Motor neuron (in vitro differentiated cells): ENCODE measurements at places on chromosomes 3 and 15. TPM values are rescaled to one million over a fixed set of nuclear protein-coding genes. Genes with fewer than 3 reads are reported as not detected.

DNA sequence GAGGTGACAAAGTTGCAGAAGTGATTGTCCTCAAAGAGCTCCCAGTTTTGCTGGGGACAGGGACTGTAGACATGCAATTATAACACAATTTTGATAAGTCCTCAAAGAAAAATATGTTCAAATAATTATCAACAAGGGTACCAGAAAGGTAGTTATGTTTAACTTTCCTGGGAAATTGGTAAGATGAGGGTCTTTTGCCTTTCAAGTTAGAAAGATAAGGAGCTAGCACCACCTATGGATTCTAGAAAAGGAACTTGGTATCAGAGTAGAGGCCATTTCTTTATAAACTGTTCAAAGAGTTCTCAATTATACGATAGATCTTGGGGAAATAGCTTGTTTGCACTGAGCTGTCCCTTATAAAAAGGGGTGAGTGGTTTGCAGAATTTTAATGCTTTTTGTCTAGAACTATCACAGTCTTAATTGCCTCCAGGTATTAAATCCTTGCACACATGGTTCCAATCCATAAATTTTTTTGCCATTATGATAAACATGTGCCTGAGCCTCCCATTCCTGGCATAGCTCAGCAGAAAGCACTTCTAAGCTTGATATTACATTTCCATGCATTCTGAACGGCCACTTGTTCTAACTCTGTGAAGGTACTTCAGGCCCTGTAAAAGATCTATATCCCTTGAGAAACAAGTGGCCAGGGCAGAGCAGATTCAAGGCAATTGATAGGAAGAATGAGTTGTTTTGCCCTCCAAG is 247.5 kb upstream of the LRIG1 start:
- ATAC-seq = peak; percentile 45

GRCh38 chr15:84702961-84703482 is 12.9 kb downstream of the SEC11A start:
- no peak for ATAC-seq

DNA sequence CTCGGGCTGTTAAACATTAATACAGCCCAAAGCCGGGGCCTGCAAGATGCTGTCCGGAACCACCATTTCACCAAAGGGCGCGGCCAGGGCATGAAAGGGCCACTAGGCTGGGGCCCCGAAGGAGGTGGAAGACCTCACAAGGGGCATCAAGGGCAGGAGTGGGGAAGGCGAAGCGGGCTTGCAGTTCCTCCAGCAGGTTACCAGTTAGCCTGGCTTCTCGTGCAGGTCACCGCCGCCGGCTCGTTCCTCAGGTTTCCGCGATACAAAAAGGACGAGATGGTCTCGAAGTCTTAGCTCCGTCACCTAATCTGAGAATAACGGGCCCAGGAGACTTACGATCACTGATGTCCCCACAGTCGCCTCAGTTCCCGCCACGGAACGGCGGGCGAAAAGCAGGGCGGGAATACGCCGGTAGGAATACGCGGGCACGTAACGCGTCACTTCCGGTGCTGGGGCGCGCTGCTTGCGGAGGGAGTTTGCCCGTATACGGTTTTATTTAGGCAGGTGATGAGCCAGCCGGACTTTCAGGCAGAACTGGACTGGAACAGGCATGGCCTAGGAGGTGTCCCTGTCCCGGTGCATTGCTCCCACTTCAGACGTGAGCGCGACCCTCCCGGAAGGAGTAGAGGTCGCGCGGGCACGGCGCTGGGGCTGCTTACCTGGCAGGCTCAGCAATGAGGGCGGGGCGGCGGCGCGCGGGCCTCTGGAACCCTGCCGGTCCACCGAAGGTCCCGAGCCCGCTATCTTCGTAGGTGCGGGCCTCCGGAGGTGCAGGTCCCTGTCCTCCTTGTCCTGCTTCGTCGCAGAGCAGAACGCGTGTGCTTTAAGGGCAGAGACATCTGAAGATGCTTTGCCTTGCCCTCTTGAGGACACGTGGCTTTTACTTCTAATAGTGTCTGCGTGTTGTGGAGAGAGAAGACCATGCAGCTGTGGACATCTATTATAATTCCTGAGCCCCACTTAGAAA is at the start of gene RFC4:
Gene RFC4 (minus strand): TSS at position 394 of the 967 bp plus-strand sequence. CDS start 1,769 bp downstream, outside the sequence.
- ATAC-seq = peak; percentile 96

- ATAC-seq = no peak
Observed at GRCh38 chr3:52313188-52313773, 2.8 kb upstream of the DNAH1 start.

The GLDN gene
- 7.3 and 7.8 TPM in 2 replicates for total RNA-seq

The SLC15A2 gene
- total RNA-seq = 52.3 and 53.5 TPM in 2 replicates

The SLC51A gene
- total RNA-seq = 2.9 and 3.9 TPM in 2 replicates

The RARB gene
- 62.4 and 72.4 TPM in 2 replicates for total RNA-seq

DNA sequence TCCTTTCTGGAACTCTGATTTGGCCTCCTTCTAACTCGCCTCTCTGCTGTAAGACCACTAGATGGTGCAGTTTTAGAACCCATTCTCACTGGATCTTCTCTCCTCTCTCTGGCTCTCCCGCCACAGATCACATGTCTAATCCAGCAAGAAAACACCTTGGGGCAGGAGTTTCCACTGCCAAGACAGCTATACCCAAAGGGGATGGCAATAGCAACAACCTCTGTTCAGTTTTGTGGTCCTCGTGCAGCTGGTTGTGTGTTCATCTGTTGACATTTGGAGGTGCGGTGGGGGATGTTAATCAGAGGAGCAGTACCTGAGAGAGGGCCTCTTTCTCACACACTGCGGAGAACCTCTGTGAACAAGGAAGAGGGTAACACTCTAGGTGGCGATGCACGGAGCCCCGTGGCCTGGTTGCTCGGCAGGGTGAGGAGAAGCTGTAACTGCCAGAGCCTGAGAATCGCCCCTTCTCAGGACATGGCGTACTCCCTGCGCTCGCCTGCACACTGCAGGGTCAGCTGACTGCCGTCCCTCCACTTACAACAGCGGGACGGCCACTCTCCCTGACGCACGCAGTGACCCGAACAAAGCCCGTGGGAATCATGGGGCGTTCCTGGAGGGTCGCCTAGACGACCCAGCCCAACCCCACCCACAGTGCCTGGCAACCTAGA is at the start of gene TEX55:
Gene TEX55 (plus strand): TSS at position 666 of the 668 bp plus-strand sequence. CDS start 25 bp downstream, outside the sequence.
- ATAC-seq = peak; percentile 99

DNA sequence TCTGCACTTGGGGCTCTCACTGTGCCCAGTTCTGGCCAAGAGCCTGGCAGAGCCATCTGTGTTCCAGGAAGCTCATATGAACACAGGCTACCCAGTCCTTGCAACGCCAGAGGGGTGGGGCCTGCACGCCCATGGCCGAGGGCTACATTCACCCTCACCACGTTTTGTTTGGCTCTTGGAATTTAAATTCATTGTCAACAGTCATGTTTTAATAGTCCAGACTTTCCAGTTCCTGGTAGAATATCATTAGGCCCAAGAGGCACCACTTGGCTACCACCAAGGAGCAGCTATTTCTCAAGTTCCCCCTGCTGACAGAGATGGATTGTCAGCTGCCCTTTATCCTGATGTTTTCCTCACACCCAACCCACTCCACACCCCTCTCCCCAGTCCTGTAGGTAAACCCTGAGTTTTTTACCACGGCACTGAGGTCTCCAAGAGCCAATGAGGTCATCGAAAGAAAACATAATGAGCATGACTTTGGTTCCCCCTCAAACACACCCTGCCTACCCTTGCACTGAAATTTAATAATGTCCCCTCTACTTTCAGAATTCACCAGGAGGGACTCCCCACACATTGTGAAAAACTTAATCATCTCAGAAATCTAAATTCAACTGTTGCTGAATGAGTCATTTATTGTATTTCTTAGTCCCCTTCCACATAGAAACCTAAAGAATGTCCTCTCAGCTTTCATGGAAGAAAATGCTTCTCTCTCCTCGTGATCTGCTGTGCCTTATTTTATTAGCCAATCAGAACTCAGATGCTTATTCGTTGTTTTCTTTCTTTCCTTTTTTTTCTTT is 125.1 kb downstream of the SHQ1 start:
- peak; percentile 16 for ATAC-seq

DNA sequence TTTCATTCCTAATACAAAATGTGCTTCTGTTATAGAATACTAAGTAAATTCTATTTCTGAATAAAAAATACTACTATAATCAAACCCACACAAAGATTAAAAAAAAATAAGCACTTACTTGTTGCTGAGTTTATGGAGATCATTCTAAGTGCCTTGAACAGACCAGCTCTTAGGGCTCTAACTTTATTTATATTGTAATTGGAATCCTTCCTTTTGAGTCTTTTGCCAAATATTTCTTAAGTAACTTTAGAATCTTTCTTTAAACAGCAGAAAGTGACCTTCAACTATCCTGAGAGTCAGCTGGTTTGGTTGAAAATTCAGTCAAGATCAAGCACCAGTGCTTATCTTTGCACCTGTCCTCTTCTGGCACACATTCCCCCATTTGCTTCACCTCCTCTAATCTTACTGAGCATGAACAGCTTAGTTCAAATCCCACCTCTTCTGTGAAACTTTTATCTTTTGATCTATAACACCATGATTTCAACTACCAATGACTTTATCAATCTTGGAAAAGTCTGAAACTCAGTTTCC is 149.3 kb downstream of the VPS13C start:
- ATAC-seq = no peak

GRCh38 chr3:114872050-114872449 is 275.0 kb downstream of the ZBTB20 start:
- ATAC-seq = no peak

The POPDC2 gene
- total RNA-seq = 4.6 TPM in 2 replicates

DNA sequence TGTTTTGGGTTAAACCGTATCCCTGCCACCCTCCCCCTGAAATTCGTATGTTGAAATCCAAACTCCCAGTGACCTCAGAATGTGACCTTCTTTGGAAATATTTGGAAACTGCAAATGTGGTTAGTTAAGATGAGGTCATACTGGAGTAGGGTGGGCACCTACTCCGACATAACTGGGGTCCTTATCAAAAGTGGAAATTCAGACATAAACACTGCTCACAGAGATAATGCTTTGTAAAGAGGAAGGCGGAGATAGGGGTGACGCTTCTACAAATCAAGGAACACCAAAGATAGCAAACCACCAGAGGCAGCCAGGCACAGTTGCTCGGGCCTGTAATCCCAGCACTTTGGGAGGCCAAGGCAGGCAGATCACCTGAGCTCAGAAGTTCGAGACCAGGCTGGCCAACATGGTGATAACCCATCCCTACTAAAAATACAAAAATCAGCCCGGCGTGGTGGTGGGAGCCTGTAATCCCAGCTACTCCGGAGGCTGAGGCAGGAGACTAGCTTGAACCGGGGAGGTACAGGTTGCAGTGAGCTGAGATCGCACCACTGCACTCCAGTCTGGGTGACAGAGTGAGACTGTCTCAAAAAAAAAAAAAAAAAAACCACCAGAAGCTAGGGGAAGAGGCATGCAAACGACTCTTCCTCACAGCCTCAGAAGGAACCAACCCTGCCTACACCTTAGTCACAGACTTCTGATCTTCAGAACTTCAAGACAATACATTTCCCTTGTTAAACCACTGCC is 51.1 kb upstream of the CHD2 start:
- no peak for ATAC-seq

DNA sequence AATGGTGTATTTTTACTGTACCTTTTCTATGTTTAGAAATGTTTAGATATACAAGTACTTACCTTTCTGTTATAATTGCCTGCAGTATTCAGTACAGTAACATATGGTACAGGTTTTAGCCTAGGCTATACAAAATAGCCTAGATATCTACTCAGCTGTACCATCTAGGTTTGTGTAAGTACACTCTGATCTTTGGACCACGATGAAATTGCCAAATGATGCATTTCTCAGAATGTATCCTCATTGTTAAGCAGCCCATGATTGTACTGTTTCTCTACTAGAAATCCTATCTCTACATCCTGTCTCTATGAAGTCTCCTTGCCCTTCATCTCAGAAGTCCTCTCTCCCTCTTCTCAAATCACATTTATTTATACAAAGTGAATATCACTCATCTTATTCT is 32.8 kb upstream of the ZCWPW2 start:
- no peak for ATAC-seq

GRCh38 chr3:16520241-16520969 is 6.9 kb upstream of the RFTN1 start:
- ATAC-seq = no peak

GRCh38 chr15:35481992-35482391 is 64.0 kb downstream of the DPH6 start:
- peak; percentile 23 for ATAC-seq

- peak; percentile 20 for ATAC-seq
Observed at GRCh38 chr15:38696109-38696727, 131.6 kb upstream of the RASGRP1 start.

GRCh38 chr15:65402961-65403360 is 19.8 kb downstream of the IGDCC4 start:
- no peak for ATAC-seq

The CAV3 gene
- total RNA-seq = 0.58 and 1.9 TPM in 2 replicates

GRCh38 chr15:60804986-60805949 is 326.3 kb upstream of the ICE2 start:
- peak; percentile 96 for ATAC-seq

The FSIP1 gene
- 3.4 and 4.9 TPM in 2 replicates for total RNA-seq

GRCh38 chr3:56612146-56612545 is 55.2 kb downstream of the CCDC66 start:
- ATAC-seq = no peak

- ATAC-seq = no peak
Observed at GRCh38 chr3:14507305-14507741, 32.8 kb downstream of the GRIP2 start.

DNA sequence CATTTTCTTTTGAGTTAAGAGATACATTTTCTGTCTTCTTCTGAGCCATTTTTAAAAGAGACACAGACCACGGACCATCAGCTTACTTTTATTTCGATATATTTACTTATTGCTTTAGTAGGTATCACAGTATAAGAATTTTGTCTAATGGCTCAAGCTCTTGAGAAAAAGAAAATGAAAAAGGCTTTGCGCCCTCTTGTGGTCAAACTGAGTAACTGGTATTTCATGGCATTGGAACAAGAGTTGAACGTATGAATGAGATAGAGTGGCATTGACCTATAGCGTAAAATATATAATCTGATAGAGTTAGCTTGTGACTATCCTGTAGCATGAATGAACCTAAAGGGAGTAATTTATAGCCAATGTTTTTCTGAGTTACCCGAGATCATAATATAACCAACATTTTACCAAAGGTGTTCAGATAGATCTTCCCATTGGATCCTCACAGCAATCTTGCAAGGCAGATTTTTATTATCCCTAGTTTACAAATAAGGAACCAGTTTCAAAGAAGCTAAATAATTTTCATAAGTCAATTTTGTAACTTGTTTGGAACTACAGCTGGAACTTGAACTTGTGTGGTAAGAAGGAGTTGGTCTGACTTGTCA is 154.6 kb downstream of the POLR2M start:
- ATAC-seq = no peak
